Umbilical cord (tissue), 2 donors: ENCODE measurements at places on chromosomes 3 and 15. TPM values are rescaled to one million over a fixed set of nuclear protein-coding genes. Genes with fewer than 3 reads are reported as not detected.

DNA sequence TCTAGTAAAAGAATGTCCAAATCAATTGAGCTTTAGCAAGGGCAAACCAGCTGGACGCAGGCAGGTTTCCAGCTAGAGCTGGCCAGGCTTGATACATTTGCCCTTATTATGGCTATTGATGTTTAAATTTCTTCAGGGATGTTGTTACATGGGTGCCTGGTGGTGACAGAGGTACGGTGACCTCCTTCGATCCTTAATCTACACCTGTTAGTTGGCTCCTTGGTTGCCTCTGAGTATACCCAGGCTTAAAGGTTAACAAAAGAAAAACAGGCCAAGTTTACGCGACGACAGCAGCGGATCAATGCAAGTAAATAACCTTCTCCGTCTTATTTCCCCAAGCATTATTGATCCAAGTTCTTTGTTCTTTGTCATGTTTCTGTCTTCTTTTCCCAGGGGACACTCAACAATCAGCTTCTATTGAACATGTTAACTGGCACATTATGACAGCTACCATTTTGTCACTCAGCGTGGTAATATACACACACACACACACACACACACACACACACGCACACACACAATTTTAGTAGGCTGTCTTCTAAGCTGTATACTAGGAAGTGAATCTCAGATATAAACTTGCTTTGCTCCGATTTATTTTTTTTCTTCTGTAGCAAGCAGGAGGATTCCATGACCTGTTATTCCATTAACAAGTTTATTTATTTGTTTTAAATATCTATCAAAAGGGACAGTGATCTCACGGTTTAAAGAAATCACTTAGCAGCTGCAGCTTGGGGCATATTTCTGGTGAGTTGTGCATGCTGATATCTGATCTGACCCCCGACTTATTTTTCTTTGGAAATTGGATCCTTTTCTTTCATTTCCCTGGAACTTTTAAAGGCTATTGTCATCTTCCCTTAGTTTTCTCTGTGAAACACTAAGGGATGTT lies 844.7 kb downstream of the MCTP2 start:
- no peak for DNase-seq

DNA sequence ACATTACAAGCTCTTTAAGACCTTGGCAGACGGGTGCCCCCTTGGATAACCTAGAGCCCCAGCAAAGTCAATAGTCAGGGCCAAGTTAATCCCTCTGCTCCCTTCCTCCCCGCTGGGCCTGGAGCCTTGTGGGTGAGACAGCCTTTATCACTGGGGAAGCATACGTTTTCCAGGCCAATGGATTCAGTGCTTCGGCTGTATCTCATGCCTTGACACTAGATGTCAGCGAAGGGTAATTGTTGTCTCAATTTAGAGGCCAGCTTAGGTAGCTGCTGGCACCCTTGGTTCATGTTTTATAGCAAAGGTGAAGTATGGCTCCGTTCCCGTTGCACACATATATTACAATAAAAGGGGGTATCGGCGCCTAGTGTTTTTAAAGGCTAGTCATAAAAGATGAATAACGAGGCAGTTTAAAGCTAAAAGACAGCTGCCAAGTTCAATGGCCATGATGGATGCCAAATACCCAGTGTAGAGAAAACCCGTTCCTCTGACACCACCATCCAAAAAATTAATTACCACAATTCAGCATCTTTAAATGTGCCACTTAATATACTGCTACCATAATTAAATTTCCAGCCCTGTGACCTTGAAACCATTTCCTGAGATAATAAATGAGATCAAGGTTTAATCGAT lies 52.3 kb upstream of the BNIP2 start:
- peak; percentile 7 for DNase-seq

DNA sequence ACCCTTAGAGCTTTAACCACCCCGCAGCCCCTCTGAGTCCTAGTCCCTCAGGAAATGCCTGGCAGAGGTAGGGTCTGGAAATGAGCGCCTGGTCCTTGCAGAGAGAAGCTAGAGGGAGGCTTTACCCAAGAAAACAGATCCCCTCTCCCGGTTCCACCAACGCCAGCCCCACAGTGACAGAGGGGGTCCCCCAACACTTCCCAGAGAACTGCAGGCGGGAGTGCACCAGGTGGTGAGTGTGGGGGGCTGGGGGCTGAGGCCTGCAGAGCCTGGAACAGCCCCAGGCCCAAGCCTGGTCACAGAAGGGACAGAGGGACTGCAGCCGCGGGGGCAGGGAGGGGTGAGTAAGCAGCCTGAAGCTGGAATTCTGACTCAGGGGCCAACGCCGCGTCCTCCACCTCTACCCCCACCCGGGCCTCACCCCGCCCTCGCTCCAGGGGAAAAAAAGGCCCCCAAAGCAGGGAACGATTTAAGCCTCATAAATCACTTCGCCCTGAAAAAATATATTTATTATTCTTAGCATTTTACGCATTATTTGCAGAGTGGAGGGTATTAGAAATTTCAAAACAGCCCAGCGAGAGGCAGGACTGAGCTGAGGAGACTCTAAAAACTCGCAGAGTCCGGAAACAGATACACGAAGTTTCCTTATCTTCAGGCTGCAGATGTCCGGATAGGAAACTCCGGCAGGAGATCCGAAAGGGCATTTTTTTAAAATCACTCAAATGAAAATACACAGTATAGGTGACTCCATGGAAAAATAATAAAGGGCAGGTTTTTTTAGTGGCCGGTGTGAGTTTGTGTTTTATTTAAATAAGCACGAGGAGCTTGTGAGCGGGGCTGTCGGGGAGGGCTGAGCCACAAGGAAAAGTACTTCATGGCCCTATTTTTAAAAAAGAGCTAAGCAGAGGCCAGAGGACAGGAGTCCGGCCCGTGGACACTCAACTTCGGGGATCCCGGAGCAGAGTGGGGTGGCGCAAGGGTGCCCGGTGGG lies 10.0 kb downstream of the GATA2 start:
- peak; percentile 87 for DNase-seq

GRCh38 chr3:194107107-194107506 lies 28.8 kb upstream of the HES1 start:
- no peak for DNase-seq

DNA sequence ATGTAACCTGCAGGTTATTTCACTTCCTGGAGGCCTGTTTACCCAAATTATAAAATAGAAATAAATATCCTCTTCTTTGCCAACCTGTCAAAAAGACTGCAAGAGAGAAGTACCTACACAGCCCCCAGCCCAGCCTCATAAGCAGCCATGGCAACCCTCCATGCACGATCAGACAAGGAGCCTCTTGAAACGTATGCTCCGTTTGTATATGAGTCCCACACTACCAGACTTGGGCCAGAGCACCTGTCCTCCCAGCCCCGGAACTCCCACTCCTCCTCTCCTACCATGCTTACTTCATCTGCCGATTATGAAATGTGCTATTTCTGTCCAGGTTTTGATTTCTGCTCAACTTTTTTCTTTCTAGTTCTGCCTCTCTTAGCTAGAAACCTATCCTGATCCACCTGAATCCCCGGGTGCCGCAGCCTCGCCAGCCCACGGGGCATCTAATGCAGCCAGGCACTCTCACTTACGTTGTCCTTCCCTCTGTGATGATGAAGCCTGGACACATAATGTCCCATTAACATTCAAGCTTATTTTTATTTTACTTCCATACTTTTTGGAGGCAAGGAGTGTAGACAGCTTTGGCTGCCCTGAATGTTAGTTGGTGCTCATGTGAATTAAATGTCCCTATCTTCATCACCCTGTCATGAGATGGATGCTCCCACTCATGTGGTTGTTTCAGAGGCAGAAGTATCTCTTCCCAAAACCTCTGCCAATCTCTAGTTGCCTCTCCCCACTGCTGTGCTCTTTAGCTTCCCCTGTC lies 73.8 kb downstream of the MB21D2 start:
- DNase-seq: no peak

DNA sequence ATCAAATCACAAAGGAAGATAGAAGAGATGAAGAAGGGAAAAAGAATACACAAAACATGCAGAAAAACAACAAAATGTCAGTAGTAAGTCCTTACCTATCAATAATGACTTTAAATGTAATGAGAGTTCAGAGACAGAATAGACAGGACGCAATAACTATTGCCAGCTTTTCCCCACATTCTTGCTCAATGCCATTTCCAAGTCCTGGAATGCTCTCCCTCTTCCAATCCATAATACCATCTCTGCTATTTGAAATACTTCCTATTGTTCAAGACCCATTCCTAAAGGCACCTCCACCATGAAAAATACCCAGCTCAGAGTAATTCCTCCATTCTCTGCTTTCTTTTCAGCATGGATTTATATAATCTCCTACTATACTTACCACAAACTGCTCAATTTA lies 33.4 kb downstream of the CCDC54 start:
- no peak for DNase-seq

GRCh38 chr3:53137835-53138446 lies 7.7 kb upstream of the RFT1 start:
- DNase-seq: no peak

DNA sequence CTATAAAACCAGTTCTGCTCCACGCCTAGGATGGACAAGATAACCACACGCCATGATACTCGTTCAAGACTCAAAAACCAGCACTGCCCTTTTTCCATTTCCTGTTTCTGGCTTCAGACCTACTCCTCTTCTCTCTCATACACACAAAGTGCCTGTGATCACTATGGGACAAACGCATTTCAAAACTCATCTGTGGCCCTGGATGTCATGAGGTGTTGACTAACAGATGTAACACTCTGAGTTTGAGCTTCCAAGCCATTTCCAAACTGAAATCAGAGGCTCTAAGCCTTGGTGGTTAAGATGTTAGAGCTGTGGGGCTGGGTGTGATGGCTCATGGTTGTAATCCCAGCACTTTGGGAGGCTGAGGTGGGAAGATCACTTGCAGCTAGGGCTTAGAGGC lies 55.7 kb upstream of the LMOD3 start:
- DNase-seq: no peak

- DNase-seq: no peak
Observed at GRCh38 chr3:190125436-190126068, 4.9 kb upstream of the P3H2 start.

DNA sequence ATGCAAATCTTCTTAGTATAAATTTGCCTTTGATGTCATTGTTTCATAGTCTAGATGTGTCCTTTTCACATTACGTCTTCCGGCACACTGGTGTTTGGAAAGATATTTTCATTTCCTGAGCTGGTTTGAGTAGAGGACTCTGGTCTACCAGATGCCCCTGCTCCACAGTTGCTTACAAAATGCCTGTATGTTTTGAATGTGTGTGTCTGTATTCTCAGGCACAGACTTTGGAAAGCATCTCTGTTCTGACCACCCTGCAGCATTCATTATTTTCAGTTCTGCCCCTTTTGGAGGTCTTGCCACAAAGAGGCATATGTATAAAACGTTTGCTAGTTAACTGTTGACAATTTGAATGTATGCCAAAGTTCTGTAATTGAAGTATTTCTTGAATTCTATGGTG lies 236.0 kb upstream of the GOLIM4 start:
- no peak for DNase-seq

GRCh38 chr15:33074212-33074611 lies 120.3 kb downstream of the FMN1 start:
- DNase-seq: no peak

SPATA12 gene
- total RNA-seq: 1.9 TPM

CLRN1 gene
- 3.4 TPM for total RNA-seq

KNG1 gene
- total RNA-seq: 1.4 TPM

CSPG4 gene
- total RNA-seq: 84.0 TPM

THSD4 gene
- 9.1 TPM for total RNA-seq

FAM174B gene
- total RNA-seq: 4.8 TPM

SUCNR1 gene
- 1.4 TPM for total RNA-seq

HTR3D gene
- not detected for total RNA-seq

COLQ gene
- 0.72 TPM for total RNA-seq

CPB1 gene
- 4.6 TPM for total RNA-seq

GOLGA8J gene
- 2.6 TPM for total RNA-seq

SNTN gene
- 6.3 TPM for total RNA-seq

SSUH2 gene
- 3.9 TPM for total RNA-seq
